Right lobe of liver (tissue), 6 donors: ENCODE measurements at places on chromosomes 13 and 19.

DNA sequence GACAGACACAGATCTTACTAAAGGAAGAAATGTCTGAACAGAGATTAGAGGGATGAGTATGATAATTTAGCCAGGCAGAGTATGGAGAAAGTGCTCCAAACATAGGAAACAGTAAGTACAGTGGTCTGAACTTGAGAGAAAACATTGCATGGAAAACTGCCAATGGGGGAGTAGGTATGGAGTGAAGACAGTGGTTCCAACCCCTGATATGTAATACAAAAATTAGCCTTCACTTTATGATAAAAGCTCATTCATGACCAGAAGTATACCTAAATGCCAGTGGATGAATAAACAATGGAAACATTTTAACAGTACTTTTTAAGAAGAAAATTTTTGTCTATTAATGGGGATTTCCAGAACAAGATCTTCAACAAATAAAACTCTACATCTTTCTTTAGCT is 334.0 kb downstream of the DIAPH3 start:
- H3K36me3 ChIP-seq = no peaks in the 10 kb centered on the region
- H3K27me3 ChIP-seq = no peaks in the 10 kb centered on the region
- DNase-seq = no peak
- no peak overlapping the region for H3K27ac ChIP-seq
- H3K4me1 ChIP-seq = no peaks in the 10 kb centered on the region

DNA sequence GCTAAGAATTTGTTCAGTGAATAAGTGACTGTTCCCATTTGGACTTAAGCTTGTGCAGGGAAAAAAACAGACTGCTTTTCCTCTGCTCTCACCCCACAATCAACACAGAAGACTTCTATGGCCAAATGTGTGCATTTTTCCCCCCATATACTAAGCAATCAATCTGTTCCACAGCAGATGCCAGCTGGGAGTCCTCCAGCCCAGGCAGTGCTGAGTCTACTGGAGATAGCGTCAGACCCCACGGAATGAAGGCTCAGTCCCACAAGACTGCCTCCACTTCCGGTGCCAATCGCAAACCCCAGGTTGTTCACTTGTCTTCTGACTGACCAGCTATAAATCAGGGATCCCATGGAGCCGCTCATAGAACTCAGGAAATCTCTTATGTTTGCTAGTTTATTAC is 69.5 kb upstream of the ANKRD10 start:
- no peak for DNase-seq
- no peaks in the 10 kb centered on the region for H3K27me3 ChIP-seq
- H3K4me3 ChIP-seq = no peak overlapping the region
- H3K27ac ChIP-seq = no peak overlapping the region
- H3K36me3 ChIP-seq = no peaks in the 10 kb centered on the region
- H3K4me1 ChIP-seq = no peaks in the 10 kb centered on the region

GRCh38 chr13:70893832-70894231 is 785.6 kb upstream of the KLHL1 start:
- H3K36me3 ChIP-seq = no peaks in the 10 kb centered on the region
- no peak for DNase-seq
- H3K4me3 ChIP-seq = no peak overlapping the region
- H3K27me3 ChIP-seq = no peaks in the 10 kb centered on the region
- no peak overlapping the region for H3K27ac ChIP-seq

DNA sequence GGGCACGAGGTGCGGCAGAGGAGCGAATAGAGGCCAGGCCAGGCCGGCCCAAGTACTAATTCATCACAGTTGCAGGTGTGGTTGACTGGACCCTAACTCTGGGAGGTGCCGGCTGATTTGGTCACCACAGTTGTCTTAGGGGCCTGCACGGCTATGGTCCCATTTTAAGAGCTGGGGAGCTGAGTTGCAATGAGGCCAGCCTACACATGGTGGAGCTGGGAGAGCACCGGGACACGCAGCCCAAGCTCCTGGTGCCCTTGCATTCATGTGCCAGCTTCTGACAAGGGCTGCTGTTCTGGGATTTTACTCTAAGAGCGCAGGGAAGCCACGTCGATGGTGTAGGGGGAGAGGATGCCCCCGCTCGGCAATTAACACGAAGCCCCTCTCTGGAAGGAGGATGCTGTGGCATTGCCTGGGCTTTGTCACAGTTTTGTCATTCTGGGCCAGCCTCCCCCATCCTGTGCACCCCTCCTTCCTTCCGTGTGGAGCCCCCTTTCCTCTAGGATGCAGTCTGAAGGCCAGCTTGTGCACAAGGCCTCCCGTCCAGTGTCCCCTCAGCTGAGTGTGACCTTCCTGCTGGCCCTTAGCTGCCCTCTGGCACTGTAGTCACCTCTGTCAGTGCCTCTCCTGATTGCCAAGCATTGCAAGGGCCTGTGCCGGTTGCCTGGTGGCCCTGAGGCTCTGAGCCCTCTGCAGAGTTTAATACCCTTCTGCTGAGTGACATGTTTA is 109.4 kb upstream of the C1QTNF9B start:
- no peaks in the 10 kb centered on the region for H3K4me1 ChIP-seq
- no peaks in the 10 kb centered on the region for H3K36me3 ChIP-seq
- H3K27ac ChIP-seq = no peak overlapping the region
- DNase-seq = no peak
- no peaks in the 10 kb centered on the region for H3K27me3 ChIP-seq

- H3K27me3 ChIP-seq = no peaks in the 10 kb centered on the region
- H3K4me3 ChIP-seq = no peak overlapping the region
- DNase-seq = no peak
- H3K27ac ChIP-seq = no peak overlapping the region
- no peaks in the 10 kb centered on the region for H3K4me1 ChIP-seq
Measured at GRCh38 chr13:65857942-65858565, 1372.1 kb downstream of the PCDH9 start.

GRCh38 chr19:55216461-55217198 is 7.3 kb upstream of the PTPRH start:
- peak overlapping the region; percentile 49 for H3K4me3 ChIP-seq
- H3K4me1 ChIP-seq = no peaks in the 10 kb centered on the region
- no peaks in the 10 kb centered on the region for H3K36me3 ChIP-seq
- peak; percentile 81 for DNase-seq
- H3K27ac ChIP-seq = peak overlapping the region; percentile 59
- no peaks in the 10 kb centered on the region for H3K27me3 ChIP-seq

- no peak for DNase-seq
- H3K4me1 ChIP-seq = no peaks in the 10 kb centered on the region
- H3K36me3 ChIP-seq = peaks cover 30% of the 10 kb centered on the region
- H3K27me3 ChIP-seq = no peaks in the 10 kb centered on the region
Measured at GRCh38 chr13:110702591-110703526, 3.1 kb downstream of the CARS2 start.

GRCh38 chr13:57629391-57629804 is 2.1 kb upstream of the PCDH17 start:
- H3K27me3 ChIP-seq = peaks cover 36% of the 10 kb centered on the region
- peaks cover 2% of the 10 kb centered on the region for H3K4me1 ChIP-seq
- no peak overlapping the region for H3K27ac ChIP-seq
- peak overlapping the region; percentile 6 for H3K4me3 ChIP-seq
- no peaks in the 10 kb centered on the region for H3K36me3 ChIP-seq

DNA sequence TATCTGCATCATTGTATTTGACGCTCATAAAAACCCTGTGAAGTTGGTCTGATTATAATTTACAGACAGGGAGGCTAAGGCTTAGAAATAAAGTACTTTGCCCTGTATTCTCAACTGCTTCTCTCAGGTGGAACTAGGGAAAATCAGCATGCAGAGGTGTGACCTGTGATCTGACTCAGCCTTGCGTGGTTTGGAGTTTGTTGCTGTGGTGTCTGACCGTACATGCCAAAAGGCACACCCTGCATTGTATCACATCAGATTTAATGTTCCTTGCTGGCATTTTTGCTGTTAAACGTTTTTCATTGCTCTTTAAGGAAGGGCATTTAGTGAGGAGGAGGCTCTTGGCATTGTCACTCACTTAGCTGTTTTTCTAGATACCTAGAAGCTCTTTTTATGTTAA is 58.8 kb upstream of the C1QTNF9B start:
- H3K27ac ChIP-seq = no peak overlapping the region
- no peak for DNase-seq

DNA sequence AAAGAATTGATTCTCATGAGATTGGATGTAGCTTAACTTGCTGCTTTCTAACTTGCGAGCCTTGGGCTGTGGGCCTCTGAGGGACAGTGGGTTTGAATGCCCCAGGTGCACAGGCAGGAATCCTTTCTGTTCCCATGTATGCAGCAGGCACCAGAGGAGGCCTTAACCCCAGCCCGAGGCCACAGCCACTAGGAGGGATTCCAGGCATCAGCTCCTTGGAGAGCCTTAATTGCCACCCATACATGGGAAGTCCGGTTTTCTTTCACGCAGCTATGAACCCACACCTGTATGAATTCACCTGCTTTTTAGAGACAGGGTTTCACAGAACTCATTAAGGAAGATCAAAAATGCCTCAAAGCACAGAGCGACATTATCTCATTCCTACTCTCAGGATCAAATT is 117.9 kb downstream of the CRYL1 start:
- no peak for DNase-seq
- peaks cover 49% of the 10 kb centered on the region for H3K36me3 ChIP-seq

GRCh38 chr19:27792576-27793127 is 1420.3 kb downstream of the UQCRFS1 start:
- H3K4me1 ChIP-seq = peaks cover 11% of the 10 kb centered on the region
- H3K36me3 ChIP-seq = no peaks in the 10 kb centered on the region
- no peak overlapping the region for H3K27ac ChIP-seq
- no peaks in the 10 kb centered on the region for H3K27me3 ChIP-seq

- H3K36me3 ChIP-seq = no peaks in the 10 kb centered on the region
- no peaks in the 10 kb centered on the region for H3K27me3 ChIP-seq
- no peak overlapping the region for H3K4me3 ChIP-seq
- H3K4me1 ChIP-seq = no peaks in the 10 kb centered on the region
Measured at GRCh38 chr13:112775791-112776279, 86.0 kb downstream of the ATP11A start.

DNA sequence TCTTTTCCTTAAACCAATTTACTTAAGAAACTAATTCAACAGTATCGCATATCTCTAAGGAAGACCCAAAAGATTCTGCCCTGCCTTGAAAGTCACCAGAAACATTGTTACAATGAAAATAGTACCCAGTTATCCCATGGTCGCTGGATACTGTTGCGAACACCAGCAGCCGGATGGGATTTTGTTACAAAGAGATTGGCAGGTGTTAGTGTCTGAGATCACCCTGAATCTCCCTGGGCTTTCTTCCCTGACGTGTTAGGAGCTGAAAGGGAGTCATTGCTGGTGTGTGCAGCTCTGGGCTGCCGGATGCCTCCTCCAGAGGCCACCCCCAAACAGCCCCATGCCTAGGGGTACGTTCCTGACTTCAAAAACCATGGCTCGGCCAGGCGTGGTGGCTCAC is 38.2 kb downstream of the PTPRS start:
- H3K27ac ChIP-seq = no peak overlapping the region
- no peak for DNase-seq
- H3K4me1 ChIP-seq = no peaks in the 10 kb centered on the region
- no peak overlapping the region for H3K4me3 ChIP-seq
- H3K27me3 ChIP-seq = no peaks in the 10 kb centered on the region
- H3K36me3 ChIP-seq = no peaks in the 10 kb centered on the region

DNA sequence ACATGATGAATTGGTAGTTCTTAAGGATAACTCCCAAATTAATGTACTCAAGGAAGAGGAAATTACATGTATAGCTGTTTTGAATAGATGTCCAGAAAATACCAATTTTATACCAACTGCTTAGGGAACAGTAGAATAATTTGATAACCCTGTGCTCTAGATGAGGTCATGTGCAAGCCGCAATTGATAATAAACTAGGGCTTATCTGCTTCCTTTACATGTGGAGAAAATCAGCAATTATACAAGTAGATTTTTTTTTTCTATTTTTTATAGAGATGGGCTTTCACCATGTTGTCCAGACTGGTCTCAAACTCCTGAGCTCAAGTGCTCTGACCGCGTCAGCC is 9.3 kb downstream of the TPT1 start:
- no peak overlapping the region for H3K27ac ChIP-seq
- no peak for DNase-seq
- peaks cover 5% of the 10 kb centered on the region for H3K4me1 ChIP-seq
- H3K4me3 ChIP-seq = no peak overlapping the region
- H3K36me3 ChIP-seq = peaks cover 8% of the 10 kb centered on the region

DNA sequence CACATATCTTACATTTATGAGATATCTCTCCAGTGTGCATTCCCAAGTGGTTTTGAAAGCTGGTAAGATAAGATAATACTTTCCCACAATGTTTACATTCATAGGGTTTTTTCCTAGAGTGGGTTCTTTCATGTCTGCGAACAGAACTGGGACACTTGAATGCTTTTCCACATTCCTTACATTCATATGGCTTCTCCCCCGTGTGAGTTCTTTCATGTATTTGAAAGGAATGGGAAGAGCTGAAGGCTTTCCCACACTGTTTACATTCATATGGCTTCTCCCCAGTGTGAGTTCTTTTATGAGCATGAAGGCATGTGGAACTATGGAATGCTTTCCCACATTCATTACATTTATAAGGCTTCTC is 19.7 kb downstream of the ZNF433 start:
- no peak overlapping the region for H3K27ac ChIP-seq
- H3K36me3 ChIP-seq = no peaks in the 10 kb centered on the region
- no peaks in the 10 kb centered on the region for H3K4me1 ChIP-seq
- DNase-seq = no peak
